ENCODE measurements at places on chromosomes 7 and 10. TPM values are rescaled to one million over a fixed set of nuclear protein-coding genes. Genes with fewer than 3 reads are reported as not detected.

GRCh38 chr10:70699063-70699658, 26.9 kb downstream of the ADAMTS14 start:
- no peak for DNase-seq

- no peak for DNase-seq
Observed at GRCh38 chr7:103856929-103857328, 132.5 kb downstream of the RELN start.

DNA sequence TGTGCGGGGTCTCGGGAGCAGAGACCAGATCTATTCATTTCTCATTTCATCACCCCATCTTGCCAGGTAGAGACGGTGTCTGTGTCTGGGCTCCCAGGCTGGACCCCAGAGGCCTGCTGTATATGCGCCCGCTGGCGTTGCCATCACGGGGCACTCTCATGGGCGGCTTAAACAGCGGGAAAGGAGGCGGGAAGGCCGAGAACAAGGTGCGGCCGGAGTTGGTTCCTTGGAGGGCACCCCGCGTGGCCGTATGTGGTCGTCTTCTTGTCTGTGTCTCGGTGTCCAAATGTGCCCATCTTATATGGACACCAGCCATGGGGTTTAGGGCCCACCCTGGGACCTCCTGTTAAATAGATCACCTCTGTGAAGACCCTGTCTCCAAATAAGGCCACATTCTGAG, 2.1 kb upstream of the CFAP46 start:
- DNase-seq = no peak

DNA sequence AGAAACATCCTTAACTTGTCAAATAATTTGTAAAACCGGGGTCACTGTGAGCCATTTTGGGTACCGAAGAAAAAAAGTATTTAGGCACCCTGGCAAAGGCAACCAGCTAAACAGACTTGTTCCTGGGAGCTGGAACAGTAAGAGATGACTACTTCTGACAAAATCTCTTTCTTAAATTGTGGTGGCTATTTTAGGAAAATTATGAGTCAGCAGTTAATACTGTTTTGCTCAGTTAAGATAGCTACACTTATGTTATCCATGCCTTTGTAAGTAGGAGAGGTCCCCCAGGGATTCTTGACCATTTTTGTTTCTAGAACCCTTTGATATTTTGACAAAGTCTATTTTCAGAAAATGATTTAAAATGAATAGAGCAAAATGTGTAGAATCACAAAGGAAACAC, 68.7 kb downstream of the TAX1BP1 start:
- peak; percentile 18 for DNase-seq

DNA sequence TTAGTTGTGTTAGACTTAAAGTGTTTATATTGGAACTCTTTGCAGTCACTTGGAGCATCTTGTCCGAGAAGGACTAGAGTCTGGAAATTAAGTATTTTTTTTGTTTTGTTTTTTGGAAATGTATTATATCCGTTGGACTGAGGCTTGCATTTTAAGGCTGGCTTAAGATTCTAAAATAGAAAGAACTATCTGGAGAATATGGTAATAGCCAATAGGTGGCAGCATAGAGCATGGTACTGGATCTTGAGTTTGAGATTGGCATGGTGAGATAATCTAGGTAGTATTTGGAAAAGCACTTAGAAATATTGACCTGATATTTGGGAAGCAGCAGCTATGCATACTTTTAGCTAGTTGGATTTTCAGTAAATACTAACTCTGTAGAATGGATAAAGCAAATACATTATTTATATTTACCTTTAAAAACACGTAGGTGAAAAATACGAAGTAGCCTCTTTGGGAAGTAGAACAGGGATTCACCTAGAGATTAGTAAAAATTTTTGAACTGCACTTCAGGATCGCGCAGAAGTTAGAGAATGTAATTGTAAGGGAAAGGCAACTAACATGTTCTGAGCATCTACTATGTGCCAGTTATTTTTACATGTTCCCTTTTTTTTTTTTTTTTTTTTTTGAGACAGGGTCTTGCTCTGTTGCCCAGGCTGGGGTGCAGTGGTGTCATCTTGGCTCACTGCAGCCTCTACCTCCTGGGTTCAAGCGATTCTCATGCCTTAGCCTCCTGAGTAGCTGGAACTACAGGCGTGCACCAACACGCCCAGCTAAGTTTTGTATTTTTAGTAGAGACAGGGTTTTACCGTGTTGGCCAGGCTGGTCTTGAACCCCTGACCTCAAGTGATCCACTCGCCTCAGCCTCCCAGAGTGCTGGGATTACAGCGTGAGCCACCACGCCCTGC, 78.6 kb downstream of the LCOR start:
- peak; percentile 47 for DNase-seq

- DNase-seq = peak; percentile 98
Observed at GRCh38 chr10:118870467-118871243, 115.9 kb upstream of the CACUL1 start.

DNA sequence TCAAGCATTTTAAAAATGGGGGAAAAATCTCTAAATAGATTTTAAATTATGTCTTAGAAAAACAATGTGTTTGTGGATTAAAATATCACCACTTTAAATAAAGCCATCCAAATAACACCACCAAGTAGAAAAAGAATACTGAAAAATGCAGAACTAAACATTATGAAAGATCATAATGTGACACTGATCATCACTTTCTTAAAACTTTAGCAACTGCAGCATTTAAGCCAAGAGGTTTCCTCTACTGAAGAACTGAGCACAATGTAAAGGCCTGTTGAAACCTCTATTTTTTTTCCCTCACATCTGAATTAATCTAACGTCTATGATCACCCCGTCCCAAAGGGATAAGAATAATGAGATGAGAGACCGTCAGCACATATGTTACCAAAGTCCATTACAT, 18.6 kb downstream of the MINDY3 start:
- no peak for DNase-seq

- DNase-seq = no peak
Observed at GRCh38 chr10:96651998-96652431, 65.2 kb upstream of the TM9SF3 start.

DNA sequence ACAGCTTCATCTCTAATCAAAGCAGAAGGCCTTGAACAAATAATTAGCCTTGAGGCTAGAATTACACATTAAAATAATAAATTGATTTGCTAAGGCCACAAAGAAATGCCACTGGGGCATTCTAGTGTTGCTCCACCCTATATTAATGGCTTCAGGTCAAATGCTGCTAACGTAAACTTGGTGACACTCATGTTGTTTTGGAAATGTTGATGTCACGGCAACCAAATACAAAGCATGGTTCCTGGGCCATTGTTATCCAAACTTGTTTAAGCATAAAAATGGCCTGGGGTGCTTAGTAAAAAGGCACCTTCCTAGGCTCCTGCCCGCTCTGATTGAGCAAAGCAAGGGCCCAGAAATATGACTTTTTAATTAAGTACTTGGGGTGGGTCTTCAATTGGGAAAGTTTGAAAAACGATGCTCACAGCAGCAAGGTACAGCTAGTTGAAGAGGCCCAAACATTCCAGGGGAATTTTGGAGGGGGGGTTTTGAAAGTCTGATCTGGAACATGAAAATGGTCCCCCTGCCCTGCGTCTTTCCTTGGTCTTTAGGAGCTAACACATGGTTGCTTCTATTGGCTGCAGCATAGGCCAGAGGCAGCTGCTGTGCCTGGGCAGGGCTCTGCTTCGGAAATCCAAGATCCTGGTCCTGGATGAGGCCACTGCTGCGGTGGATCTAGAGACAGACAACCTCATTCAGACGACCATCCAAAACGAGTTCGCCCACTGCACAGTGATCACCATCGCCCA, 67.8 kb downstream of the ABCC2 start:
- DNase-seq = peak; percentile 68

DNA sequence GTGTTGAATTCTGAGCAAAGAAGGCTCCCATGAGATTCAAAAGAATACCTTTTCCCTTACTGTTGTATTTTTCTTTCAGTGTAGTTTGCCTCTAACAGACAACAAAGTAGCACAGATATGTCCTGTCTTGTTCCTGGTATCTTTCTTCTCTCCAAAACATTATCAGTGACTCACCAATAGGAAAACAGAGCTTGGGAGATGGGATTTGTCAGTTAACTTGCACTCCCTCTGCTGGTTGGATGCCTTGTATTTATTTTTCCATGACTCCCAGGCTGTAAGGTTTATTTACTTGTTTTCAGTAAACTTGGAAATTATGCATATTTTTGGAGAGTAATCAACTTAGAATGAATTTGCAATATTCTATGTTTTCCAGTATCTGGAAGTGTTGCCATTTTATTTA, 129.7 kb downstream of the SAMD9 start:
- DNase-seq = peak; percentile 78

DNA sequence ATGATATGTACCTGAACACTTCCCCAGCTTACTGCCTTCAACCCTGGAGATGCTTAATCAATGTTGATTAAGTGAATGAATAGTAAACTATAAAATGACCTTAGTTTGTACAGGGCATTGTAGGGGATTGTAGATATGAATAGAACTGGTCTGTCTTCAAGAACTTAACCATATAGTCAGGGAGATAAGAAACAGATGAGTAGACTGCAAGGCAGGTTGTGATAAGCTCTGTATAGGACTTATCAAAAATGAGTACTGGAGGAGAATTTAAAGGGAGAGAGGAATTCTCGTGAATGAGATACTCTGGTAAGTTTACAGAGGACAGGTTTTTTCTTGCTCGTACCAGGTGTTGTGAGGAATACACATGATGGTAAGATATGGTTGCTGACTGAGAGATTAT, 27.6 kb downstream of the SGPL1 start:
- no peak for DNase-seq

GRCh38 chr7:119748991-119749390, 524.0 kb upstream of the KCND2 start:
- no peak for DNase-seq

DNA sequence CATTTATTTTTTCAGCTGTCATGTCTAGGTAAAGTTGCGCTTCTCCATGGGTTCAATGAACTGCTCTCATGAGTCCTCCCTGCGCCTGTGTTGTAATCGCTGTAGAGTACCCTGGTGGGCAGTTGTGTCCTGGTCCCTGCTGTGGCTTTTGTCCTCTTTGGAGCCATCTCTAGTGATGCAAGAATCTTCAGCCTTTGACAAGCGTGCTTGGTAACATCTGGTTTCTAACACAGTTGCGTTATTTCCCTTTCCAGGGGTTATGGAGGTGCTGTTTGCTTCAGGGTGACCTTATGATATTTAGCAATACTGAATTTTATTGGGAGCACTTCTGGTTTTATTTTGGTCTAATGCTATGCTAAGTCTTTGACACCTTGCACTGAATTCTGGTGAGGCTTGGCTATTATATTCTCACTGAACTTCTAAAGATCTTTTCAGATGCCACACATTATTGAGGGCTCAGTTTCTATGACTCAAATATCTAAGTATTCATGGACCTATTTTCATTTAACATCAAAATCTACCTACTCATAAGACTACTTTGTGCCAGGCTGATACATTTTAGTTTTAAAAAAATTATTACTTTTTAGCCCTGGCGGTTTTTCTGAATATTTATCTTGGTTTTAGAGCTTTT, 88.6 kb downstream of the FANK1 start:
- DNase-seq = no peak

DNA sequence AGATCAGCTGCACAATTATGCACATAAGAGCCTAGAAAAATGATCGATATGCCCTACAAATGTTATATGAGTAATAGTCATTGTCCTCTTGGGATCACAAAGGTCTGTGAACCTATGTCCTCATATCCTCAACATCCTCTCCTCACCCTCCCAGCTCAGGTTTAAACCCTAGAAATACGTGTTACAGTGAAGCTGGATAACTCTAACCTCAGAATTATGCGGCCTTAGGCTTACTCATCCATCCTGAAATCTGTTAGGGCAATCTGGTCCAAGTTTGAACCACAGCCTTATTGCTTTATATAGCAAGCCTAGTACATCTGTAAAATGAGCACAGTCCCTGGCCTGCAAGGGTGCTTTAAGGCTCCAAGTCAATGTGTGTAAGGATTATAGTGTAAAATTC, 84.2 kb upstream of the FRMD4A start:
- no peak for DNase-seq

DNA sequence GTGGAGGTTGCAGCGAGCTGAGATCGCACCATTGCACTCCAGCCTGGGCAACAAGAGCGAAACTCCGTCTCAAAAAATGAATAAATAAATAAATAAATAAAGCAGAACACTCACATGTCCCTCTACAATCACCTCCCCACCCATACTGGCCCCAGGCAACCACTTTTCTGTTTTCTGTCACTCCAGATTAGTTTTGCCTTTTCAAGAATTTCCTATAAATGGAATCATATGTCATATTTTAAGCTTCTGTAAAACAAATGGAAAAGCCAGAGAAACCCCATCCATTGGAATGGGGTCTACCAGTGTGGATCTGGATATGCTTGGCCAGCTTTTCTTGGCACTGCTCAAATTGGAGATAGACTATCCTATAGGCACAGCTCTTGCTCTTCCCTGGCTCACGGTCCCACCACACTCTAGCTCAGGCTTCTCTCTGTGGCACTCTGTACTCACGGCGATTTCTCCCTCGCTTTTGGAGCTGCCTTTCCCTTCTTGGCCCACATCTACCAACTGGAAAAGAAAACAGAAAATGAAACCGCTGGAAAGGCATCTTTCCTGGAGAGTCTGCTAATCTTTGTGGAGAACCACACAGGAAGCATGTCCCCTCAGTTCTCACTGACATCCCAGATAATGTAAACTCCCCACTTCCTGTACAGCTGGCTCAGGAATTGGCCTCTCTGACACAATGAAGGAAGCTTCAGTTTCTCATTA, 210.1 kb downstream of the JCAD start:
- DNase-seq = peak; percentile 16

DNA sequence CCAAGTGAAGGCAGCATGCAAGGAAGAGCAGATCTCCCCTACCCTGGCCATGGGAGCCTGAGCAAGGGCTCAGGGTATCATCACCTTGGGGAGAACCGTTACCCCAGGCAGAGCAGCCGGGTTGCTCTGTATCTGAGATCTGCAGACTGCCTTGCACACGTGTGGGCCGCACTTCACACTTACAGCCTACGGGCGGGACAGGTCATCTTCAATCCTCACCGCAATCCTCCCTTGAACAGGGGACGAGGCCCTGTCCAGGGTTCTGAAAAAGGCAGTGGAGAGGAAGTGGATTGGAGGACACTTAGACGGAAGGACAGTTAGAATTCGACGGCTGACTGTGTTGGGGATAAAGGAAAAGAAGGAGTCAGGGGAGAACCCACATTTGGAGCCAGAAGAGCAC, 51.4 kb downstream of the NPS start:
- DNase-seq = no peak

GRCh38 chr7:139991269-139991666, 71.5 kb downstream of the PARP12 start:
- DNase-seq = no peak

DNA sequence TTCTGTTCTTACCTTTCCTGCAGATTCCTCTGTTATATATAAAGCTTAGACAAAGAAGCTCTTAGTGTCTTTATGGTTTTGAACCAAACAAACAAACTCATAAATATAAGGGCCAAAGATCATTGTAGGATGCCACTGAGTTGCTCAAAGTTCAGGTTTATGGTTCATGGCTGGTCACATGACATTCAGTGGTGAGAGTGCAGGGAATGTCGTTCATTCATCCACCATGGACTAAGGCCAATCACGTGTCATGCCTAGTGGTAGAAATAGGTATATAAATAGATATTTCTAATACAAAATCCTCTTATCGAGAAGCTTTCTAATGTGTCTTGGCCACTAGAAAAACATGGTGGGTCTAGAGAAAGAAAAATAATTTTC, 119.4 kb downstream of the GATA3 start:
- DNase-seq = no peak

- DNase-seq = no peak
Observed at GRCh38 chr10:31635415-31636065, 293.1 kb downstream of the ARHGAP12 start.

GRCh38 chr10:129788215-129788614, 175.9 kb downstream of the EBF3 start:
- DNase-seq = no peak

The MUC12 gene
- total RNA-seq = not detected

The TEX47 gene
- total RNA-seq = not detected

The TRIM50 gene
- 0.05 TPM for total RNA-seq

The GRK5 gene
- total RNA-seq = 1.1 TPM

The NKX2-3 gene
- not detected for total RNA-seq

The SHH gene
- 10.4 TPM for total RNA-seq
